ENCODE measurements at places on chromosomes 12 and 14.

- no peak for DNase-seq
Observed at GRCh38 chr12:66017736-66018135, 112.8 kb downstream of the LLPH start.

DNA sequence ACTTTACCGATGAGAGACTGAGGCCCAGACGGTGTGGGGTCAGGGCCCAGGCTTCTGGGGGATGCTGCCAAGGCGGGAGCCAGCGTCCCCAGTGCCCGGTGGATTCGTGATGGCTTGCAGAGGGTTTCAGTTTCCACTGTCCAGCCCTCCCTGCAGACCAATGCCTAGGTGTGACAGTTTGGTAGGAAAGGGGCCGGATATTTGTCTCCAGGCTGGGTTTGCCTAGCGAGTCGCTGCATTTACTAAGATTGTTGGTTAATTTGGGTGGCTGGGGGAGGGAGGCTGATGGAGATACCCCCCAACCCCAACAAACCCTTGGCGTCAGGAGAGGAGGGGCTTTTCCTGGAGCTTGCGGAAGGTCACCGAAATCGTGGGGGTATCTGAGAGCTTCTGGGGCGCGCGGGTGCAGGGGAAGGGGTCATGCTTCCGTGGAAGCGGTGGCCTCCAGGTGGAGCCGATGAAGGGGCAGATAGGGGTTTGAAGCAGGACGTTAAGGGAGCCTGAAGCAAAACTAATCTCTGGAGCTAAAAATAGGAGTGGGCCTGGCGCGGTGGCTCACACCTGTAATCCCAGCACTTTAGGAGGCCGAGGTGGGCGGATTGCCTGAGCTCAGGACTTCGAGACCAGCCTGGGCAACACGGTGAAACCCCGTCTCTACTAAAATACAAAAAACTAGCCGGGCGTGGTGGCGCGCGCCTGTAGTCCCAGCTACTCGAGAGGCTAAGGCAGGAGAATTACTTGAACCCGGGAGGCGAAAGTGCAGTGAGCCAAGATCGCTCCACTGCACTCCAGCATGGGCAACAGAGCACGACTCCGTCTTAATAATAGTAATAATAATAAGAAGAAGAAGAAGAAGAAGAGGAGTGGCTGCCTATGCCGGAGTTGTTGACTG is 1.1 kb upstream of the CDC42BPB start:
- no peak for DNase-seq

GRCh38 chr12:45863332-45863731 is 127.0 kb downstream of the SCAF11 start:
- peak; percentile 47 for DNase-seq

- peak; percentile 71 for DNase-seq
Observed at GRCh38 chr14:76715511-76716081, 45.7 kb upstream of the VASH1 start.

- no peak for DNase-seq
Observed at GRCh38 chr12:13687633-13688032, 293.8 kb downstream of the GRIN2B start.

DNA sequence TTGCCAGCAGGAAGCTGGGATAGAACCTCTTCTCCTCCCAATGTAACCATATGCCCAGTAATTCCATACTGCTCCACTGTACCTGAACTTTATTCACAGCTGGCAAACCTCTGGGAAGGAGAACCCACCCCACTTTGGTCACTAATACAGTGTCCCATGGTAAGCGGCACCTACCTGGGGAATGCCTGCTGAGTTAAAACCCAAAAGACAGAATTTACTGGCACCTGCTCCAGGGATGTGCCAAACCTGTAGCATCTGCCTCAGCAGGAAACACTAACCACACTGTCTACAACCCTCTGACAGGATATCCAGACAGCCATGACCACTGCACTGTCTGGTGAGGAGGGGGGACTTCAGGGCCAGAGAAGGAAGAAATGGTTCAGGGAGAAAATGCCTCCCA is 26.6 kb downstream of the DDX24 start:
- no peak for DNase-seq

- peak; percentile 86 for DNase-seq
Observed at GRCh38 chr12:59403259-59403932, 192.4 kb upstream of the SLC16A7 start.

GRCh38 chr12:128266541-128267130 is 334 bp upstream of the TMEM132C start:
- no peak for DNase-seq

All from amniotic epithelial cell (primary cell).